HT-29 (cell line): ENCODE measurements at places on chromosomes 11 and 22.
A peak's percentile ranks its signal among the peaks of the same experiment; 100 is the strongest.

DNA sequence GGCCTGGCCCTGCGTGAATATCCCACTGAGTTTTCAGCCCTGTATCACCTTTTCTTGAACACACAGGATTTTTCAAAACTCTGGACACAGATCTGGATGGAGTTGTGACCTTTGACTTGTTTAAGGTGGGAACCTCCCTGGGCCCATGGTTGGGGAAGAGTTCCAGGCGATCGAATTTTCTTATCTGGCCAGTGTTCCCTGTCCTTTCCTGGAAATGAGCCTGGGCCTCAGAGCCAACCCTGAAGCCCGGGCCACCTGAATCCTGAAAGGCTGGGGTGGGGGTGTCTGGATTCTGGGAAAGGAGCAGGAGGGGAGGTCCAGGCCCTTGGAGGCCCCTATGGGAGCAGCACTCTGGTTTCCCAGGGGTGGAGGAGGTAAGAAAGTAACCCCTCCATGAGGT is 29.0 kb downstream of the CAPN1 start:
- DNase-seq, result no peak

- peak; percentile 65 for DNase-seq
Observed at GRCh38 chr11:80155412-80156017, 714.7 kb upstream of the TENM4 start.

GRCh38 chr22:38110008-38110862 is at the start of gene BAIAP2L2:
Gene BAIAP2L2, minus strand, starts transcription at chr22:38110684. Its CDS starts 159 bp downstream, at chr22:38110525.
- peak; percentile 71 for DNase-seq

- no peak for DNase-seq
Observed at GRCh38 chr11:70695086-70695960, 297.0 kb downstream of the CTTN start.

DNA sequence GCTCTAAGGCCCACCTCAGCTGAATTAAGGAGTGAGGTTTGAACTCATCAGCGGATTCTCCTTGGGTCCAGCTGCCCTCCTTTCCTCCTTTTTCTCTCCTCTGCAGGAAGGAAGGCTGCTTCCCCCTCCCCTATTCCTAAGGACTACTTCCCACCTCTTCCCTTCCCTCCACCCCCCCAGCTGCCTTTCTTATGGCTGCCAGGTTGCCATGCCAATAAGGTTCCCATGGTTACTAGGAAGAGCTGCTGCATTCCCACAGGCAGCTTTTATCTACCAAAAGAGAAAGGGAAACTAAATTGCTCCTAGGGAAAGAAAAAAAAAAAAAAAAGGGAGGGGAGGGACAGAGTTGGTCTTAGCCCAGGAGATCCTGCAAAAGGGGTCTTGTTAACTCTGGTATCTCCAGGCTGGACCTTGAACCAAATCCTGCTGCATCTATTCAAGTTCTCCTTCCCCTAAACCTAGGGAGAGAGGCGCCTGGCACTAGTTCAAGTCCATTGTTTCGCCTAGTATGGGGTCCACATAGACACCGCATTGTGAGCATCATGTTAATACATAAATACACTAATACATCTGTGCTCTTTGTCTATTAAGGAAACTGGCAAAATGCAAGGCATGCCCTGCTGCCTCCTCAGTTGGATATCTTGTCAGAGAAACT is 21.2 kb upstream of the FEZ1 start:
- DNase-seq, result no peak

- DNase-seq, result no peak
Observed at GRCh38 chr11:61908730-61909316, 8.5 kb downstream of the RAB3IL1 start.
